ENCODE measurements at places on chromosomes 2 and 18.

DNA sequence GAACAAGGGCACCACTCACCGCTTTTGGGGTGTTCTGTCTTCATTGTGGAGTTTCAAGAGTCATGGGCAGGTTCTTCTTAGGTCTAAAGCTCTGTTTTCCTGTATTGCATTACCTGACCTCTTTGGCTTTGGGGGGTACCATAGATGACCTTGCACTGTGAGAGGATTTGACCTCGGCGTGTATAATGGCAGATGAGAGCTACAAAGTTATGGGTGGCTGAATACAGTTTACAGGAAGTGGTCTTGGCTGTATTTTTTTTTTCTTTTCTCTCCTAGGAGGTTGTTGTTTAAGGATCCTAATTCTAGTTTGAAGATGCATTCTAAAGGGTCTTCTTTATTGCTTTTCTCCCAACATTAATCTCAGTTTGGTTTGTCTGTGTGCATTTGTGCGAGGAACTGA, 11.5 kb downstream of the GAL3ST2 start:
- no peak for DNase-seq

- DNase-seq, result no peak
These were observed 71.3 kb upstream of the ZNF532 start for GRCh38 chr18:58793361-58793760.

DNA sequence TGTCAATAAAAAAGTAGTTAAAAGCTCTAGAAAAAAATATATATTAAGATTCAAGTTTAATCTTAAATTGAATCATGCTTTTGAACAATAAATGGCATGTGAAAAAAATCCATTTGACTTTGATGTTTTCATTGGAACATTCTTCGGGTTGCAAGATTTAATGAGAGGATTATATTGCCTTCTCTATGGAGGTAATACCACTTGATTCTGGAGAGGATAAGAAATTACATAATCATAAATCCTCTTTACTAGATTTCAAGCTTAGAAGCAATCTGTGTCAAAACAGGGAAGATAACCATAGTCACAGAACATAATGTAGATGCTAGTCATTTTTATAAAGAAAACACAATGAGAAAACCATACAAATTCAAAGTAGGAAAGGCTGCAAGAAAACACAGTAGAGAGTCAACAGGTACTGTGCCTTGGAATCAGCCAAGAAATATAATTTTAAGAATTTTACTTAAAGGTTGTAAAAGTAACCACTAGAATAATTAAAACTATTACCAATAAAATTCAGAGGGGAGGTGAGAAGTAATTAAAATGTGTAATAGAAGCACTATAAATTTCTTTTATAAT, 18.7 kb upstream of the MAPRE2 start:
- DNase-seq, result no peak

- DNase-seq, result no peak
These were observed 111.4 kb downstream of the SOX11 start for GRCh38 chr2:5803547-5803946.

- DNase-seq, result no peak
These were observed 325.2 kb upstream of the RAB12 start for GRCh38 chr18:8283891-8284585.

DNA sequence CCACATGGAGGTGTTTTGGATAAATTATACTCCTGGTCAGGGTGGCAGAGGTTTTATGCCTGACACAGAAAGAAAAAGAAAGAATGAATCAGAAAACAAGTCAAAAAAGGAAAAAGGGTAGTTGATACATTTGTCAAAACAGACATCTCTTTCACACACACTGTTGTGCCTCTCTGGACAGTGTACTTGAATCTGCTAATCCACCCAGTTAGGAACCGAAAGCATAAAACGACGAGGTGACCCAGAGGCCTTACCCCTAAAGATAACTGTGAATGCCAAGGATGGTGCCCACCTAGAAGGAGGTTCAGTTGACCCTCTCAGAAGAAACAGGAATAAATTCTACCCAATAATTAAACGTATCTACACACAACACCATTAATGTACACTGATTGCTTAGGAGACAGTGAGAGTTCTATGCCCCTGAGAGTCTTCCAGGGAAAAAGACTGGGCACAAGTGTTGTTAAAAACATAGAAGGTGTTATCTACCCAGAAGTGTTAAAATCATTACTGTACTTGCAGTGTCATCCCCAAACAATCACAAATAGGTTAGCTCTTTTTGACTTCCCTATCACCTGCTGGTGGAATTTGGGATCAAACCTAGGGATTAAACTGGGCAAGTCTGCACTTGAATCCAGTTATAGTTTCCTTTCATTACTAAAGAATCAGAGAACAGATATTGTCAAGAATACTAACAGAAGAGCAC, 123.2 kb upstream of the DNAJC10 start:
- DNase-seq, result no peak

GRCh38 chr2:180219491-180219890, 212.4 kb upstream of the CWC22 start:
- no peak for DNase-seq

GRCh38 chr2:66507673-66508201, 72.8 kb downstream of the MEIS1 start:
- DNase-seq, result no peak

- no peak for DNase-seq
These were observed 4.0 kb upstream of the BCL11A start for GRCh38 chr2:60557486-60557864.

DNA sequence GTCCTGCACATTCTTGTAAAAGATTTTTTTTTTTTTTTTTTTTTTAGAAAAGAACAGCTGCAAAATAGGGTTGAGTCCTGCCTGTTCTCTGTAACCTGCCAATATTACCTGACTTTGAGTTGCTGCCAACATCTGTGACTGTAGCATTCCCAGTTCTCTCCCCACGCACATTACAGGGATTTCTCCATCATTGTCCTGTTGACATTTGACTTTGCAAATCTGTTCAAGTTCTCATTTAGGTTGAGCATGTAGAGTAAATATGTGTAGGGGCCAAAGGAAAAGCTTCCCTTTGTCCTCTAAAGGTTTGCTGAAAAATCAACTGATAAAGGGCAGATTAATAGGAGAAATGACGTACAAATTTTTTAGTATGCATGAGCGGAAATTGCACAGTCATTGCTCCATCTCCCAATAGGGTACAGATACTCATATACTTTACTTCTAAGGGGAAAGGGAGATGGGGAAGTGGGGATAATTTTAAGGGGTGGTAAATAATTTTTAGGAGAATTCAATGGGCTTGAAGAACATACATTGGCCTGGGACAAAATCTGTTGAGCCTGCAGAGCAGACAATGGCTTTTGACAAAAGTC, 385.5 kb downstream of the PIK3C3 start:
- no peak for DNase-seq

- no peak for DNase-seq
These were observed 259.8 kb upstream of the HDAC4 start for GRCh38 chr2:239660390-239661230.

DNA sequence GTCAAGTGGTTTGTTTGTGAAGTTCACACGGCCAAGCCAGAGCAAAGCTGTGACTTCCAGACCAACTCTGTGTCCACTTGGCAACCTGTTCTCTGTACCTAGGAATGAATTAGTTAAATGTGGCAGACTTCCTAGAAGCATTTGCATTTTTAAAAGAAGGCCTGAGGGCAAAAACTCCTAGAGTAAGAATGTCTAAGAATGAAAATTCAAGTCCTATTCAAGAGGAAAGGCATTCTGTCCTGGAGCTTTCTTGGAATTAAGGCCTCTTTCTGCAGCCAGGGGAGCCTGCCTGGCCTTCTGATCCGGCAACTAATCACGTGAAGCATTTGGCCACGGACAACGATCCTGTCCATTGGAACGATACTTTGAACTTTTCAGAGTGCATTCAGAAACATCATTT, 155.0 kb downstream of the SETBP1 start:
- no peak for DNase-seq

DNA sequence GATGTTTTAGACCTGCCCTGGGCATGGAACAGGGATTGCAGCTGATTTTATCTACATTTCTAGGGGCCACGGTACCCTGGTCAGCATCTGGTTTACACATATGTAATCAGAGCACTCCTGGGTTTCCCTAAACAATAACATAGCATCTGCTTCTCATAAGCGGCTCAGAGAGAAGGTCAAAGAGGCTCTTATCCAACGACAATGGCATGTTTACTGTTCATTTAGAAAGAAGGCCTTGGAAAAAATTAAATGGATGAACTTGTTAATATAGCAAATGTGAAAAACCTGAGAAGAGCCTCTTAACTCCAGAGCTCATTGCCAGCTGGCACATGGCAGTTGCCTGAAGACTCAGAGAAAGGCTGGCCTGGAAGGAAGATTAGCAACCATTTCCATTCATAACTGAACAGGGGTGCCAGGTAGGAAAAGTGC, 202.8 kb upstream of the THUMPD2 start:
- no peak for DNase-seq
